ENCODE measurements at places on chromosomes 2 and 18. TPM values are rescaled to one million over a fixed set of nuclear protein-coding genes. Genes with fewer than 3 reads are reported as not detected.

ARPC2 gene
- total RNA-seq = 254 TPM

HOXD13 gene
- 48.9 TPM for total RNA-seq

- peak; percentile 82 for DNase-seq
- no peaks in the 10 kb centered on the region for H3K36me3 ChIP-seq
- no peak overlapping the region for H3K4me3 ChIP-seq
- no peaks in the 10 kb centered on the region for H3K27me3 ChIP-seq
These were observed 42.1 kb downstream of the TPGS2 start for GRCh38 chr18:36786686-36787085.

GRCh38 chr2:201642086-201642578, 1.2 kb downstream of the TMEM237 start:
- peaks cover 20% of the 10 kb centered on the region for H3K4me1 ChIP-seq
- no peaks in the 10 kb centered on the region for H3K27me3 ChIP-seq
- DNase-seq = no peak
- H3K36me3 ChIP-seq = no peaks in the 10 kb centered on the region

SULT1C4 gene
- 3.6 TPM for total RNA-seq

- no peaks in the 10 kb centered on the region for H3K36me3 ChIP-seq
- H3K27ac ChIP-seq = no peak overlapping the region
- H3K4me1 ChIP-seq = no peaks in the 10 kb centered on the region
- no peak for DNase-seq
These were observed 70.0 kb downstream of the ANKRD44 start for GRCh38 chr2:197240421-197241041.

DNA sequence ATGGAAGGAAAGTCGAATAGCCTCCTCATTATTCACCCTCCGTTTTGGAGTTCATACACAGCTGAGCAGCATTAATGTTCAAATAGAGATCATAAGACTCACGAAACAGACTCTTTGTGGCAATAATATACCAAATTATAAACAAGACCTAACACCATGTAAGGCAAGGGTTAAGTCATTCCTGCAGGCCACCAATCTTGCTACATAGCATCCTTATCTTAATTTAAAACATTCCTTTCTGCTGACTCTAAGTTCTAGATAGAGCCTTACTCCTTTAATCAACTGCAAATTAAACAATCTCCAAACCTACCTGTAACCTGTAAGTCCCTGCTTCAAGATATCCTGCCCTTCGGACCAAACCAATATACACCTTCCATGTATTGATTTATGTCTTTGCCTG, 178.0 kb downstream of the PDE11A start:
- DNase-seq = no peak
- no peak overlapping the region for H3K4me3 ChIP-seq
- no peaks in the 10 kb centered on the region for H3K4me1 ChIP-seq
- H3K27me3 ChIP-seq = no peaks in the 10 kb centered on the region
- H3K27ac ChIP-seq = no peak overlapping the region

DNA sequence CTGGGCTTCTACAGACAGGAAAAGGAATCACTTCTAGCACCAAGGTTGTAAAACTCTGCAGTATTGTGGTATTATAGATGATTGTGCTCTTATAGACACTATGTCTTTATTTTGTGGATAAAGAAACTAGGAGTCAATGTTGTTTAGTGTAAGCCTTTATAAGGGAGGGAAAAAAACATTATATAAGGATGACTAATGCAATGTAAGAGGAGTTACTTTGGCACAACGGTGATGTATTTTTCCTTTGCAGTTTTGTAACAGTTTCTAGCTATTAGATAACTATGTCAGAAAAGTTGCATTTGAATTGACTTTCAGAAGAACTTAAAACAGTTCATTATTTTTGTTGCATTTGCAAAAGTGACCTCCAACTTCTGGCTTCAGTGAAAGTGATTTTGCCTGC, 545.4 kb downstream of the CCDC85A start:
- H3K36me3 ChIP-seq = no peaks in the 10 kb centered on the region
- no peak overlapping the region for H3K27ac ChIP-seq
- DNase-seq = no peak
- H3K4me1 ChIP-seq = no peaks in the 10 kb centered on the region

DNA sequence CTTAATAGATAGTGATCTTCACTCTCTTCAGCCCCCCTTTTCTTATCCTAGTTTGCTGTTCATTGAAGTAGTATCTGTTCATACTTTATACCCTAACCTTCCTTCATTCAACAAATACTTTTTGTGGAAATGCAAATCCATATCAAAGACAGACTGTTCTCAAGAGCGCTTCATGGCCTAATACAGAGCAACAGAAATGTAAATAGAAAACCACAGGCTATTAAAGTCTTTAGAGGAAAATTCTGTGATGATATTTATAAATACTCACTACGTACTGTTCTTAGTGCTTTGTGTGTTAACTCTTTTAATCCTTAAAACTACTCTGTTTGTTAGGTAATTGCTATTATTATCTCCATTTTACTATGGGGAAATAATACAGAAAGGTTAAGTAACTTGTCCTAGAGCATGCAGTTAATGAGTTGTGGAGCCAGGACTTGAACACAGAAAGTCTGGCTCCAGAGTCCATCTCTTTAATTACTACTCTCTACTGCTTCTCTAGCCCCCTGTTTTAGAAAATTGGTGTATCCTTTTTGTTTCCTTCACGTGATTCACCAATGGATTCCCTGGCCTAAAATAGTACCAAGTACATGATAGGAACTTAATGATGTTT, 2.9 kb downstream of the MDH1 start:
- H3K27me3 ChIP-seq = no peaks in the 10 kb centered on the region
- peaks cover 7% of the 10 kb centered on the region for H3K36me3 ChIP-seq
- H3K4me1 ChIP-seq = peaks cover 70% of the 10 kb centered on the region
- H3K4me3 ChIP-seq = no peak overlapping the region

DNA sequence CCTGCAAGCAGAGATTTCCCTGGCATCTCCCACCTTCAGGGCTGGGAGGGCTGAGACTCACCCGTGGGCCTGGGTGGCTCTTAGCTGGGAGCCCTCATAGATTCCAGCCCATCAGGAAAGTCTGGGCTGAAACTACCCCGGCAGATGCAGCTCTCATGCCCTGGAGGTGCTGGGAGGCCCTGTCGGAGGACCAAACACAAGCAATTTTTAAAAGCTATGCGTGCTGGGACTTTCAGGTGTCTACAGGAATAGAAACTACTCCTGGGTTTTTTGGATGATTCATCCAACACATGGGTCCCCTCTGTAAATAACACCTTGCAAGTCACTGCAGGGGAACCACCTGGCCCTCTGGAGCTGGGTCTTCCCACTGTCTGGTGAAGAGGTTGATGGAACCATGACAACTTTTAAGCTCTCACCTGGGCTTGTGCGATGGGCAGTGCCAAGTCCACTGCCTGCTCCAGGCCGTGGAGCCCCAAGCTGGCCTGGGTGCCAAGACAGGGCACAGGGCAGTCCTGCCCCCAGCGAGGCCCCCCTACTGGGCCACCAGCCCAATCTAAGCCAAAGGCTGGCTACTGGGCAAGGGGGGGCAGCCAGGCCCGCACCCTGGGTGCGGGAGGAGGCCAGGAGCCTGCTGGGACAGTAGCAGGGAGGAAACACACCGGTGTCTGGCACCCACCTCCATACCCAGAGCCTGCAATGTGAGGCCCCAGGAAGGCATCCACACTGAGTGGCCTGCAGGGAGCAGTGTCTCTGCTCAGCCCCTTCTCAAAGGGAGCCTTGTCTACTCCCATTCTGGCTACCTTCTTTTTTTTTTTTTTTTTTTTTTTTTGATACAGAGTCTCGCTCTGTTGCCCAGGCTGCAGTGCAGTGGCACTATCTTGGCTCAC, 1.1 kb upstream of the GPR55 start:
- H3K27ac ChIP-seq = no peak overlapping the region
- peak; percentile 42 for DNase-seq
- no peaks in the 10 kb centered on the region for H3K36me3 ChIP-seq
- no peaks in the 10 kb centered on the region for H3K4me1 ChIP-seq

CEBPZ gene
- total RNA-seq = 38.8 TPM

GRCh38 chr18:55000529-55000928, 41.3 kb upstream of the CCDC68 start:
- no peaks in the 10 kb centered on the region for H3K27me3 ChIP-seq
- no peaks in the 10 kb centered on the region for H3K36me3 ChIP-seq
- no peak overlapping the region for H3K27ac ChIP-seq
- no peak for DNase-seq
- H3K4me3 ChIP-seq = no peak overlapping the region

- H3K27me3 ChIP-seq = no peaks in the 10 kb centered on the region
- no peaks in the 10 kb centered on the region for H3K4me1 ChIP-seq
These were observed 85.7 kb upstream of the EPAS1 start for GRCh38 chr2:46211461-46211860.

- peaks cover 11% of the 10 kb centered on the region for H3K4me1 ChIP-seq
- H3K27ac ChIP-seq = no peak overlapping the region
- DNase-seq = no peak
- no peaks in the 10 kb centered on the region for H3K27me3 ChIP-seq
- H3K36me3 ChIP-seq = no peaks in the 10 kb centered on the region
- no peak overlapping the region for H3K4me3 ChIP-seq
These were observed 2.6 kb downstream of the RAD51AP2 start for GRCh38 chr2:17515652-17516051.

SLC9A4 gene
- total RNA-seq = not detected

- H3K4me3 ChIP-seq = no peak overlapping the region
- no peaks in the 10 kb centered on the region for H3K4me1 ChIP-seq
- H3K27me3 ChIP-seq = no peaks in the 10 kb centered on the region
- H3K36me3 ChIP-seq = no peaks in the 10 kb centered on the region
These were observed 519.2 kb upstream of the REG3G start for GRCh38 chr2:78506301-78506700.
